ENCODE measurements at places on chromosomes 3 and 15.

DNA sequence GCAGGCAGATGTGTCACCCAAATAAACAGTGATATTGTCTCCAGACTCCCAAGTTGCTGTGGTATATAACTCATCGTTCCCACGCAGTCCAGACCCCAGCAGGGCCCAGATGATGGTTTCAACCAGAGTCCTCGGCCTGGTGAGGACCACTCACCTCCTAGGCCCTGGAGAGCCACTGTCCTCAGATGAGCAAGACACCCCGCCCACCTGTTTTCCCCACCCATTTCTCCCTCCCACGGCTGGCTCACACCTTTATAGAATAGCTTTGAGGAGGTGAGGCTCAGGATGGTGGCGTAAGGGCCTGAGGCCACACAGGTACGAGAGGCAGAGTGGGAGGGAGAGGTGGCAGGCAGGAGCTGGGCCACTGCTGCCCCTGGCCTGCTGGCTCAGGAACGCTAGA, 7.5 kb downstream of the MESP1 start:
- no peak for DNase-seq

DNA sequence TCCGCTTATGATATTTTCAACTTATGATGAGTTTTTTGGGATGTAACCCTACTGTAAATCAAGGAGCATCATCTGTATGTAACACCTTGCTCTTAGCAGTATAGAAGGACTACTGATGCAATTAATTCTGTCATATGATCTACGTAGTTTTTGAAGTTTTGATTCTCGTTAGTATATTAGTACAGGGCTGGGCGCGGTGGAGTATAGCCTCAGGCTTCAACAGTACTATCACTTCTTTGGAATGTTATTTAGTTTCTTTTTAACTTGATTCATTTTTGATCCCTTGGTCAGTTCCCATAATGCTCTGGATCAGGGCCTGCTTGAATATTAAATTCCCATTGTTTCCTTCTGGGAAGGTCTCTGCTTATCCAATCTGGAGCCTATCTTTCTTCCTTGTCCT, 23.9 kb upstream of the AP4E1 start:
- no peak for DNase-seq

DNA sequence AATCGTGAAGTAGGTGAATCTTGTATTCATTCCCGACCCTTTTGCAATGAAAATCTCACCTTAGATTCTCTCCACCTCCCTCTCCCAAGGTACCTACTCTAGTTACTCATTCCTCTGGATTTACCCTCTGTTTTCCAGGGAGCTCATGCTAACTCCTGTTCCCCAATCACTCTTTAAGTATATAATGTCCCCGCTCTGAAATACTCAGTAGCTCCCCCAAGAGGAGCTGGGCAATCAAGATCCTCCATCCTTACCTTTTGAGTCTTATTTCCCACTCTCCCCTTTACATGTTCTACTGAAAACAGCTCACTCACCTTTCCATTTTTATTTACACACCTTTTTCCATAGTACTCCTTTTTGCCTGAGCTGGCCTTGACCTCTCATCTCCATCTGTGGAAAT, 599.9 kb downstream of the RBMS3 start:
- DNase-seq: no peak

DNA sequence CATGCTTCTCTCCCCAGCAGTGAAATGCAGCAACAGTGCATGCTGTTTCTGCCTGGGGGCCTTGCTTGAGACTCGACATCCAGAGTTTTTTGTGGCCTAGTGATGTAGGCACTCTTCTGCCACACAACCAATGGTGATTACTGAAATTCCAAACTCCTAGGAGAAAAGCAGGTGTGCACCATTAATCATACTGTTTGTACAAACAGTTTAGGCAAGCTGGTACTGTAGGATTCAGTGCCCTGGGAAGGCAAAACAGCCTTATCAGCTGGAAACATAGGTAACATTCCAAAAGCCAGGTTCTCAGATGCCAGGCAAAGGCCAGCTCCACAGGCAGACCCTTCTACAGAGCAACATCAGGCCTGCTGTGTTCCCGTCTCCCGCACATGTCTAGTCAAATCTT, 17.5 kb upstream of the RBP1 start:
- no peak for DNase-seq

GRCh38 chr3:11385891-11386290, 113.7 kb downstream of the ATG7 start:
- no peak for DNase-seq

DNA sequence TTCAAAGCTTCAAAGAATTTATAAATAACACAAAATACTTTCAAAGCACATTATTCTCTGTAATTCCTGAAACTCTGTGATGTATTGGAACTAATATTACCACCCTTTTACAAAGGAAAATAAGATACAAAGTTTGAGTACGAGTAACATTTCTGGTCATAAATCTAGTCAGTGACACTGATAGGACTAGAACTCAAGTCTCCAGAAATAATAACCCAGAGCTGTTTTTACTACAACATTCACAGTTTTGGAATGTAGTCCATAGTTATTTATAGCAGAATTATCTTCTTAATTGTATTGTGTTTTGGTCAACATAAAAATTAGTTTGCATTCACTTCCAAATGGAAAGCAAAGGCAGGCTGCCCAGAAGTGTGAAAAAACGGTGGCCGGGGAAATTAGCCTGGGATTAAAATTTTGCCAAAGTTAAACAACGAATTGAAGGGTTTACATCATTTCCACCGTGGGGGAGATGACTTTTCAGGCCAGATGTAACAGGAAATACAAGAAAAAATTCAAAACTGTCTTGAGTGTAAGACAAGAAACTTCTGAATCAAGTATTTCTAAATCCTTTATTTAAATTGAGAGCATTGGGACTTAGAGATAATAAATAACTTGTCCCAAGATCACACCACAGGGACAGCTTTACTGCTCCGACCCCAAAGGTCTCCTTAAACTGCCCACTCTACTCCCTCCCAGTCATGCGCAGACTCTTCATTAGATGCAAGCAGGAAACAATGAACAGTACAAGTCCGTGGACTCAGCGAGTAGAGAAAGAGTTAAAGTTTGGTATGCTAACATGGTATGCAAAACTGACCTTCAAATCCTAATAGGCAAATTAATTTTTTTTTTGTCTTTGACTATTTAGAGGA, 74.3 kb upstream of the VGLL4 start:
- no peak for DNase-seq

GRCh38 chr3:20490996-20491395, 305.0 kb upstream of the SGO1 start:
- DNase-seq: no peak

DNA sequence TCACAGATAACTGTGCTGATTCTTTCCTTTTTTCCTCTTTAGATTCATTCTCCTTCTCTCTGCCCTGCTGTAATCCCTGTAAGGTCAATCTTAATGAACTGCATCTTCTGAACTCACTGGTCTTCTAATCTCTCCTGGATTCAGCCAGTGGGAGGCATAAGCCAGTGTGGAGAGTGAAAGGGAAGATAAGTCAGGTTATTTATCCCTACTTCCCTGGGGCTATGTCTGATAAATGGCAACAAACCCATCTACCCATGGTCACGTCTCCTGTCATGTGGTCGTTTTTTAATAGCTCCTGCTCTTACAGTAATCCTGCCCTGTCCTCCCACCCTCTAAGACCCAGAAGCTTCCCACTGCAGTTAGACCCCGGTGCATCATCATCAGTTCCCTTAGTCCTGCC, 199.6 kb upstream of the NAALADL2 start:
- no peak for DNase-seq

DNA sequence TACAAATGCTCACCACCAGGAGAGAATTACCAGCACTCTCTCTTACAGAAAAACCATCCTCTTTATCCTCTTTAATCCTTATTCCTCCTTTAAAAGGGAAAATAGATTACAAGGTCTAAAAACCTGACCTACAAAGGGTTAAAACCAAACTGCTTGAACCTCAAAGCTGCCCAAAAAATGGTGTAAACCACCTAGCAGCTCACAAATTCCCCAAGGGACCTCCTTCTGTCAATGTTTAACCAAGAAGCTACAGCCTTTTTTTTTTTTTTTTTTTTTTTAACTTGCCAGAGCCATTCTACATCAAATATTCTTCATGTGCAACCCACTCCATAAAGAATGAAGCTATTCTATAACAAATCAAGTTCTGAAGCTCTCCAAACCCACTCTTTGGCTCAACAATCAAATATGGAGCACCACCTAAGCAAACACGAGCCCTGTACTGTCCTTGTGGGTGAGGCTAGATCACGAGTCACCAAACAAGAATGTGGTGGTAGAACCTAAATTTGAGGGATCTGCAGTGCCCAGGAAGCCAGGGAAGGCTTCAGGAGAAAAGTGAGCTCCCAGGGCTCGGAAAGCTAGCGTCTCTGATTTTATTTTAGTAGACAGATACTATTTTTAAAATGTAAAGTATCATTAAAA, 20.1 kb downstream of the OSBPL10 start:
- no peak for DNase-seq

GRCh38 chr15:70426096-70426821, 328.5 kb upstream of the TLE3 start:
- no peak for DNase-seq

DNA sequence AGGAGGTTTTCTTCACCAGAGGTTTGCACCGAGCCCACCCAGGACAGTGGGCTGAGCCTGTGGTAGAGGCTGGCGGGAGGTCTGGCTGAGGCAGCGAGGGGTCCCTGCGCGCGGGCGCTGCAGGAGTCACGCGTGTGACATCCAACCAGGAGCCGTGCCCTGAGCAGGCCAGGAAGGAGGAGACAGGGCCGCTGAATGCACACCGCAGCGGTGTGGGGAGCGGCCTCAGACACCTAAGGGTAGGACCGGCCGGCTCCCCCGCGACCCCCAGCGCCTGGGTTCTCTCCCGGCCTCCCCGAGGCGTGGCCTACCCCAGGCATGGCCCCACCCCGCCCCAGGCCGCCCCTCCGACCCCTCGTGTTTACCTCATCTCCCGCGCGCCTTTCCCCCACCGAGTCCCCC, 412 bp downstream of the SLC41A3 start:
- no peak for DNase-seq

DNA sequence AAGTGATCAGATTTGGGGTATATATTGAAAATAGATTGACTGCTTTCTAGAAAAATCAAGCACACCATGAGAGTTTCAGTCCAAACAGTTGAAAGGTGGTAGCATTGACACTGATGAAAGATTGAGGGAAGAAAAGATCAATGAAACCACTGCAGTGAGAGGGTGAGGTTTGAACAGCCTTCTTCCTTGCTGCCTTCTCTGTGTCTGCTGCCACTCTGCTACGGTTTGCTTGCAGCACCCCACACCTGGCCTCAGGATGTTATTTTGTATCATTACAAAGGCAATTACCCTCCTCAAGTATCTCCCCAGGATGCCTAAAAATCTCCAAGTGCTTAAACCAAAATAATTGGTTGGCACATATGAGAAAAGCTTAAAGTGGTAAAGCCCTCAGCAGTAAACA, 683.6 kb upstream of the ARPP21 start:
- DNase-seq: peak; percentile 7

DNA sequence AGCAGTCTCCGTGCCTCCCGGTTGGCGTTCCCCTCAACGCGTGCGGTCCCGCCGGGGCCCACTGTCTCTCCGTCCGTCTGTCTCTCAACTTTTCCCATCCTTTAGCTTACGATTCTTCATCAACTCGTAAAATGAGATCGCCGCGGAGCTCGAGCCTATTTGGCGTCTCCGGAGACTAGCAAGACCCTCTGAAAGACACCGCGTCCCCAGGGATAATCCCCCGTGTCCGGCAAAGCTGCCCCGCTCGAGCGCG, 3.4 kb downstream of the GATA2 start:
- no peak for DNase-seq

DNA sequence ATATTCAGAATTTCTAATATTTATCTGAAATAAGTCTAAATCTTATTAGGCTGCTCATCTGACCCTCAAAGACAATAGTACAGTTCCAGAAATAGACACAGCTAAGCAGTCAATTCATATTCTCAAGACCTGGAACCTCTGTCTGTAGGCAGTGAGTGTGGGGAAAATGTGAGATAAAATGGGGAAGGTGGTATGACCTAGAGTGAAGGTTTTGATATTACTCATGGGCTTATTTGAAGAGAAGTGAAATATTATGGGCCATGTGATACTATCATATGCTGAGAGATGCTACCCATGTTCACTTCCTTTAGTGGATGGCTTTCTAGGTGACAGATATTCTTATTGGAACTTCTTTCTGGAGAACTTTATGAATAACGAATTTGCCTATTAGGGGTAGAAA, 33.5 kb downstream of the TGFBR2 start:
- DNase-seq: no peak

GRCh38 chr3:2099028-2099671, 484 bp downstream of the CNTN4 start:
- no peak for DNase-seq

GRCh38 chr3:49411535-49411967, 225 bp downstream of the RHOA start:
- DNase-seq: no peak

GRCh38 chr3:185976100-185976499, 38.3 kb upstream of the TRA2B start:
- no peak for DNase-seq

GRCh38 chr15:27336676-27337075, 365.7 kb downstream of the GABRG3 start:
- no peak for DNase-seq

- DNase-seq: no peak
Observed at GRCh38 chr15:31042751-31043150, 51.3 kb upstream of the MTMR10 start.

DNA sequence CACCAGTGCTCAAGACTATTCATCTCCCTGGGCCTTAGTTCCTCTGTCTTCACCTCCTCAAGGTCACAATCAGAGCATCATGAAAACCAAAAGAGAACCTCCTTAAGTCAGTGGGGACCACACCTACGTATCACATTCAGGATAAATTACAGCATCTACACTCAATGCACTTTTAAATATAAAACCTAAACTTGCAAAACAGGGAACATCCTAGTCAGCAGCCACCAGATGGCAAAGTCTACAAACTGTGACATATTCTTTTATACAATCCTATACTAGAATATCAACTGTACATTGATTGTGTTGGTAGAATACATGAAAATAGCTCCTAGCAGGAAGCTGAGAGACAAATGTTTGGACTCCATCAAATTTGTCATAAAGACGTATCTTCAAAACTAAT, 7.9 kb downstream of the KIF9 start:
- no peak for DNase-seq

DNA sequence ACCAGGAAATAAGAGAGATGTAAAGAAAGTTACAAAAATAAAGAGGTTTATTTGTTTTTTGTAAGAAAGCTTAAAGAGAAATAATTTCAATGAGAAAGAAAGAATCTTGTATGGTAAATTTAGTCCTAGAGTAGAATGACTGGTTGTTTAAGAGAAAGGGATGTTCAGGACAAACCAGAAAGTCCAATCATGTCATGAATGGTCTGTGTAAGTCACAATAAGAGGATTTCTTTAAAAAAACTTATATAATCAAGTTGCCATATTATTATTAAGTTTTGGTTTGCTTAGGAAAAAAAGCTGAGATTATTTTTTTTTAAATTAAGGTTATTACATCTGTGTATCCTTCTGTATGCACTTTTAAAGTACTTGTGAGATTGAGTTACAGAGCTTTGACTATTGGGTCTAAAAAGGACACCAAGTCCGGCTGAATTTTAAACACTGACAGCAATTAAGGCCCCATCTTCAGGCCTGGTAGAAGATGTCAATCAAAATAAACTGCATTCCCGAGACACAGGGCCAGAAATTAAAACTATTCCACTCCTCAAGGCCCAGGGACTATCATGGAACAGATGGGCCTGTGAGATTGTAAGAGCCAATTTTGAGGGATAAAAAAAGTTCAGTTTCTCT, 12.2 kb downstream of the ERICH6 start:
- DNase-seq: no peak
